ENCODE measurements at places on chromosomes 3 and 15. TPM values are rescaled to one million over a fixed set of nuclear protein-coding genes. Genes with fewer than 3 reads are reported as not detected.

The CCDC51 gene
- 38.1 TPM for total RNA-seq

The UBR1 gene
- total RNA-seq, result 19.5 TPM

The SLCO2A1 gene
- not detected for total RNA-seq

The RHOV gene
- 17.8 TPM for total RNA-seq

The ILDR1 gene
- 0.96 TPM for total RNA-seq

The C3orf85 gene
- not detected for total RNA-seq

The SHC4 gene
- 1.9 TPM for total RNA-seq

The SELENOS gene
- total RNA-seq, result 97.4 TPM

The CCNB2 gene
- 6.3 TPM for total RNA-seq

The SPINK8 gene
- total RNA-seq, result not detected

The BCL2A1 gene
- total RNA-seq, result not detected

The SPTBN5 gene
- 0.43 TPM for total RNA-seq

The SLC9A9 gene
- total RNA-seq, result 3.0 TPM

The CPN2 gene
- not detected for total RNA-seq

The GOLGA6A gene
- not detected for total RNA-seq

The KAT2B gene
- 3.4 TPM for total RNA-seq

All from tracheal epithelial cell (primary cell).